ENCODE measurements at places on chromosomes 6 and 20. TPM values are rescaled to one million over a fixed set of nuclear protein-coding genes. Genes with fewer than 3 reads are reported as not detected.

DNA sequence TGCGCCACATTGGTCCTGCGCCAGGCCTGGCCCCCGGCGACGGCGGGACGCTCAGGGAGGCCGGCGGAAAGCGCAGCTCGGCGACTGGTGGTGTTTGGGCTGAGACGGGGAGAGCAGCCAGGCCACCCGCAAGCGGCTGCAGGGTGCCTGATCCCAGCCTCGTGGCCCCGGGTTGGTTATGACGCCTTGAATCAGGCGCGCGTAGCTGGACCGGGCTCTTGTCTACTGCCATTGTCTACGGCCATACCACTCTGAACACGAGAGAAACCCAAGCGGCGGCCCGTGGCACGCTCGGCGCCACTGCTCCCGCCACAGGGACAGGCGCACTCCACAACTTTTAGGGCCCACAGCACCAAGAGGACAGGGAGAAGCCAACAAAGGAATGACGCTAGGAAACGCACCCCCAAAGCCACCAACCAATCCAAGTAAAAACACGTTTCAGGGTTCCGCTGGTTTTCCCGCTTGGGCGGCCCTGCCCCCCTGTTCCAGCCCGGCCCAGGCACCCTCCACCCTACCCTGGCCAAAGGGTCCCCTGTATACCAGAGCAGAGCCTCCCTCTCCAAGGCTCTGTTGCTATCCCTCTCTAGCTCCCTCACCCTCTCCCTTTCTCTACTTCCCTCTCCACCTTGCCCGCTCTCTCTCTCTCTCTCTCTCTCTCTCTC, 1849.3 kb upstream of the DEFB115 start:
- H3K27ac ChIP-seq: no peak overlapping the region
- H3K36me3 ChIP-seq: no peaks in the 10 kb centered on the region
- H3K4me1 ChIP-seq: no peaks in the 10 kb centered on the region
- peak; percentile 58 for DNase-seq

- no peaks in the 10 kb centered on the region for H3K27me3 ChIP-seq
- H3K4me1 ChIP-seq: no peaks in the 10 kb centered on the region
- H3K4me3 ChIP-seq: no peak overlapping the region
- DNase-seq: no peak
These were observed 157.6 kb downstream of the SLC35B3 start for GRCh38 chr6:8277769-8278168.

GRCh38 chr6:104159045-104159618, 700.6 kb downstream of the HACE1 start:
- no peak overlapping the region for H3K4me3 ChIP-seq
- no peak for DNase-seq
- H3K36me3 ChIP-seq: no peaks in the 10 kb centered on the region
- H3K4me1 ChIP-seq: no peaks in the 10 kb centered on the region
- no peaks in the 10 kb centered on the region for H3K27me3 ChIP-seq

Gene FAM184A
- total RNA-seq: 3.4 TPM

Gene PBOV1
- total RNA-seq: not detected

Gene GSTA4
- total RNA-seq: 17.4 TPM

DNA sequence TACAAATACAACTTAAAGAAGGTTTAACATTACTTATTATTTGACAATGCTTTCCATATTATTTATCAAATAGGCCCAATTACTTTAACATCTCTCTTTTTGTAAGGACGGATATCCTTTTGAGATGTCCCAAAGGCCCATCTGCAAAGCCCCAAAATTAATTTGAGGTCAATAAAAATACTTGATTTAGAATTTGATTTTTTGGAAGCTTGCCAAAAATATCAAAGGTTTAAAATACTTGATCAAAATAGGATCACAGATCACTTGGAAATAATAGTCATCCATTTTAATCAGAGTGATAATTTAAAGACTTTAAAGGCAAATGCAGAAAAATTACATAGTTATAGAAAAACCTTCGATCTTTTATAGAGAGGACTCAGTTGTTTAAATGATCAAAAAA, 8.1 kb downstream of the C6orf58 start:
- no peak overlapping the region for H3K27ac ChIP-seq
- DNase-seq: no peak
- no peaks in the 10 kb centered on the region for H3K4me1 ChIP-seq

Gene GSTA3
- not detected for total RNA-seq

GRCh38 chr20:62143957-62144825, 622 bp downstream of the SS18L1 start:
- H3K4me3 ChIP-seq: peak overlapping the region; percentile 57
- peak; percentile 74 for DNase-seq
- no peaks in the 10 kb centered on the region for H3K27me3 ChIP-seq
- H3K36me3 ChIP-seq: peaks cover 13% of the 10 kb centered on the region
- H3K27ac ChIP-seq: peak overlapping the region; percentile 71
- H3K4me1 ChIP-seq: peaks cover 26% of the 10 kb centered on the region
